ENCODE measurements at places on chromosomes 2 and 18.

DNA sequence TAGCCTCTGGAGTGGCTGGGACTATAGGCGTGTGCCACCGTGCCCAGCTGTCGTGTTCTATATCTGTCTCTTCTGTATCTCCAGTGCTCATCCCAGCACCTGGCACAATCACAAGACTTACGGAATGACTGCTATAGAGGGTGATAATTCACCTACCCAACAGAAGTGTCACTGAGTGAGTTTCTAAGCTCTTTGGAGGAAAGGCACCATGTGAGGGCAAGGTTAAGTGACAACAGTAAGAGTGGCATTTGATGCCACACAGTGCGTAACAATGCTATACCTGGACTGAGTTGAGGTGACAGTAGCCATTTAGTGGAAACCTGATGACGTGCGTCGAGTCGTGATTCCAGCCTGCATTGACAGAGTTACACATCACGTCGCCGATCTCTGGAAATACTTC is 89.0 kb downstream of the KCTD1 start:
- DNase-seq: no peak

GRCh38 chr2:232957657-232958090 is 55.4 kb downstream of the NGEF start:
- DNase-seq: no peak

DNA sequence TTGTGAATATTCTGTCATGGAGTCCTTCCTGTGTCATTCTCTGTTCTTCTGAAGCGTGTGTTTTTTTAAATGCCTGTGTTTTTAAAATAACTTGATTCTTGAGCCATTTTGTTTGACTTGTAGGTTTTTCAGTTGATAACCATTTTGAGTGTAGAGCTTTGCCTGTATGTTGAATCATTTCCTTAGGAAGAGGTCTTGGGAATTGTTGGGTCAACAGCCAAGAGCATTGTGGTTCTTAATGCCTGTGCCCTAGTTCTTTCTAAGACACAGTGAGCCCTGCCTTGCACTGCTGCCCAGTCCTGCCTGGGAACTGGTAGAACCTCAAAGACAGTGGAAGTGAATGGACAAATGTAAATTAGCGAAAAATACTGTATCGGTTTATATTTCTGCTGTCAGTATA is 25.9 kb downstream of the RAB12 start:
- DNase-seq: no peak

GRCh38 chr2:50178050-50178449 is 853.9 kb downstream of the NRXN1 start:
- no peak for DNase-seq

DNA sequence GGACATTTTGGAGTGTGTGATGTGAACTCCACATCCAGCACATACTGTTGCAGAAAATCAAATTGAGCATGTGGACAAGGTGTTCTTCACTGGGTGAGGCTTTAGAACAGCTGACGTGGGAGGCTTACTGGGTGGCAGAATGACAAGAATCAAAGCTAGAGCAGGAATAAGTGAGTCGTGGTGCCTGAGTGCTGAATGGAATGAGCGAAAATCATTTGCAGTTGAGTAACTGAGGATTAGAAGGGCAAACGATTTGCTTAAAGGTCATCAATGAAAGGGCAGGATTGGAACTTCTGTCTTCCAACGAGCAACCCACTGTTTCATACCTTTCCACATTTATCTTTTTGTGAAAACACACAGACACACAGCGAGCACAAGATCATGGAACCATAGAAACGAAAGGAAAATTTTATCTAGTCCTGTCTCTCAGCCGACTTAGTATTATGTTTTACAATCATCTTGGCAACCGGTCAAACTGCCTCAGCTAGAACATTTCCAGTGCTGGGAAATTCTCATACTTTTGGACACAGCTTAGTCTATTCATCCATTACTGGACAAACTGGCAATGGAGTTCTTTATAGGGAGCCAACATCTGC is 7.2 kb upstream of the DAW1 start:
- no peak for DNase-seq

DNA sequence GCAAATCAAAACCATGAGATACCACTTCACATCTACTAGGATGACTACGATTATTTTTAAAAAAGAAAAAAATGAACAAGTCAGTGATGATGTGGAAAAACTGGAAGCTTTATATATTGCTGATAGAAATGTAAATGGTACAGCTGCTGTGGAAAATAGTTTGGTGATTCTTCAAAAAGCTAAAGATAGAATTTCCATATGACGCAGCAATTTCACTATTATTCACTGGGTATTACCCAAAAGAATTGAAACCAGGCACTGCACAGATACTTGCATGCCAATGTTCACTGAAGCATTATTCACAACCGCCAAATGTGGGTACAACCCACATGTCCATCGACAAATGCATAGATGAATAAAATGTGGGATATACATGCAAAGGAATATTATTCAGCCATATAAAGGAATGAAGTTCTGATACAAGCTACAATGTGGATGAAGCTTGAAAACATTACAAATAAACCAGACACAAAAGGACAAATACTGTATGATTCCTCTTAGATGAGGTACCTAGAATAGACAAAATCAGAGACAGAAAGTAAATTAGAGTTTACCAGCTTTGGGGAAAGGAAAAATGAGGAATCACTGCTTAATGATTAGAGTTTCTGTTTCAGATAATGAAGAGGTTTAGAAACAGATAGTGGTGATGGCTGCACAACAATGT is 11.1 kb downstream of the RTTN start:
- DNase-seq: no peak

DNA sequence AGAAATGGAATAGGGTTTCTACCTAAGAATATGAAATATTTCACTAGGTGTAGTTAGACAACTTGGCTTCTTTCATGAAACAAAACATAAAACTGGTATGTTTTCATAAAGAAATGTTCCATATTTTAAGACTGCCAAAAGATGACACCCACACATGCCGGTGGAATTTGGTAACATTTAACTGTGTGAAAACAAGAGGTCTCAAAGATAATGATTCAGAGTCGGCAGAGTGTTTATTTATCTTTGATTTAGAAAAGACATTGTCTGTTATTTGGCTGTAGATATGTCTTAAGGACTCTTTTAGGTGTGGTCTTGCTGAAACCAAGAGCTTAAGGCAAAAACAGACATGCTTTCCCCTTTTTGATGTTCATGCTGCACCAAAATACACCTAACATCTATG is 63.5 kb upstream of the FN1 start:
- no peak for DNase-seq

DNA sequence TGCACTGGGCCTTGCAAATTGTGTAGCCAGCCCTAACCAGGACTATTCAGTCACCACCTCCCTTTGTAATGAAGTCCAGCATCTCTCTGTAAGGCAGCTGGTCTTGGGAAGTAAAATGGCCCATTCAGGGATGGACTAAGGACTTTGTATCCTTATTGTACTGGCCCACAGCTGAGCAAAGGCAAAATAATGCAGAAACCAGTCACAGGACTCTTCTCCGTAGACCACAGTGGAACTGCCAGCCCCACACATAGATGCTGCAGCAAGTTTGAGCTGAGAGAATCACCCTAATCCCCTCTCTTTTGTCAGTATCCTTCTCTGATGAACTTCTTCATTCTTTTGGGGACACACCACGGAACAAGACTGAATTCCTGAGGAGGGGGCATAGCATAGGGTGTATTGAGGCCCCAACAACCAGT is 73.6 kb upstream of the RTN4 start:
- DNase-seq: no peak

All from D721Med (cell line).